ENCODE measurements at places on chromosomes 7 and 10.

DNA sequence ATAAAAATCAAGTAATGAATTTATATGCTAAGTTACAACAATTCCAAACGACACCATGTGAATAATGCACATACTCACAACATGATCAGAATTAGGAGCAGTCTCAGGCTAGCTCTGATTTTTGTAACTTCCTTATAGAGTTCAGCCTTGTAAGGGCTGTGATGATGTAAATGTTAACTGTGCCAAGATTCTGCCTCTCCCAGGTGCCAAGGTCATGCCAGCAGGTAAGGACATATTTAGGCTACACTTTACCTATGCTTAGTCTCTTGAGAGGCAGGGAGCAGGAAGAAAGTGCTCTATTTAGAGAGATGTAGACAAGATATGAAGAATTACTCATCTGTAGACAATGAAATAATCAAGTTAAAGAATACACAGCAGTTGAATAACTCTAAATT, 53.6 kb upstream of the AGR3 start:
- peak; percentile 23 for DNase-seq

DNA sequence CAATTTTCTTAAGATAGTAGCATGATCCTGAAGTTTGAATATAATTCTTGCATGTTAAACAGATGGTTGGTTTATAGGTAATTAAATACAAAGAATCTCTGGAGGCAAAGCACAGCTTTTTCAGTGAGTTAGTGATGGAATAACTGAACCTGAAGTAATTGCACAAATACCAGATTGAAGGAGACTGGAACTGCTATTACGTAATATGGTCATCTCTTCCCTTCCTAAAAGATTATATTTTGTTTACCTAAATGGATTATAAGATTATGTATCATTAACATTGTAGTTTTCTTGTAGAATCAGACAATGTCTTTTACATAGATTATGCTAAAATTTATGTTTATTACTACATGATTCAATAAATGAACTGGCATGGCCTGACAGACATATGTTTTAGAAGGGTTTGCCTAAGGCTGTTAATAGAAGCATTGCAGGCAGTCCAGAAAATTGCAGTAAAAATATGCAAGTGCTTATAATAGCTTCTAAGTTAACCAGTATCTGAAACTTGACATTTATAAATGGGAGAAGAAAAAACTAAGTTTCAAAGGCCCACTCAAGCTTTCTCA, 35.8 kb upstream of the GPR37 start:
- DNase-seq: no peak

- no peak for DNase-seq
Observed at GRCh38 chr10:123766012-123766411, 99.9 kb downstream of the GPR26 start.

- DNase-seq: no peak
Observed at GRCh38 chr7:125934539-125934938, 1004.9 kb upstream of the POT1 start.

DNA sequence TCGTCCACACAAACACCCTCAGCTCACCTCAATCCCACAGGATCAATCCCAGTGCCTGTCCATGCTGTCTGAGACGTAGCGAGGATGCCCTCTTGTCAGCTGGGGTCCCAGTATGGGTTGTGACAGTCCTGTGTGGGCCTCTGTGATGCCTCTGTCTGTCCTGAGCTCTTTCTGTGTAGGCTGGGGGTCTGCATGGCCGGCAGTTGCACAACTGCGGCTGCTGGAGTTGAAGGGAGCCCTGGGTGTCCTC, 12.4 kb downstream of the ANTXRL start:
- DNase-seq: no peak

DNA sequence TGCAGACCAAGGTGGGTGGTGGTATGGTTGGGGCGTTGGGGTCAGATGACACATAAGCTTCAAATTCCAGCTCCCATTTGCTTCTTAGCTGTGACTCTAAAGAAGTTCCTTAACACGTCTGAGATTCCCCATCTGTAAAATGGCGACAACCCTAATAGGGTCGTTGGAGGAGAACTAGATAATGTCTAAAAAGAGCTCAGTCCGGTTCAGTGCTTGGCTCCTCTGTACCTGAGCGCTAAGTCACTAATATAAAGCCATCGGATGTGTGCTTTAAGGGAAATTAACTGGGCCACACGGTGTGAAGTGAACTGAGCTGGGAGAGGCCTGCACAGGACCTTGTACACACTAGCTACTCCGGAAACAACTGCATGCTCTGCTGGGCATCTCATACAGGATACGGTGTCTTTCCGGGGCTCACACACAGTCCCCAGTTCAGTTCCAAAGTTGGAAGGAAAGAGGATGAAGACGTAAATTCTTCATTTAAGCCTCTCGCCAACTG, 476 bp upstream of the ZFYVE27 start:
- DNase-seq: no peak

DNA sequence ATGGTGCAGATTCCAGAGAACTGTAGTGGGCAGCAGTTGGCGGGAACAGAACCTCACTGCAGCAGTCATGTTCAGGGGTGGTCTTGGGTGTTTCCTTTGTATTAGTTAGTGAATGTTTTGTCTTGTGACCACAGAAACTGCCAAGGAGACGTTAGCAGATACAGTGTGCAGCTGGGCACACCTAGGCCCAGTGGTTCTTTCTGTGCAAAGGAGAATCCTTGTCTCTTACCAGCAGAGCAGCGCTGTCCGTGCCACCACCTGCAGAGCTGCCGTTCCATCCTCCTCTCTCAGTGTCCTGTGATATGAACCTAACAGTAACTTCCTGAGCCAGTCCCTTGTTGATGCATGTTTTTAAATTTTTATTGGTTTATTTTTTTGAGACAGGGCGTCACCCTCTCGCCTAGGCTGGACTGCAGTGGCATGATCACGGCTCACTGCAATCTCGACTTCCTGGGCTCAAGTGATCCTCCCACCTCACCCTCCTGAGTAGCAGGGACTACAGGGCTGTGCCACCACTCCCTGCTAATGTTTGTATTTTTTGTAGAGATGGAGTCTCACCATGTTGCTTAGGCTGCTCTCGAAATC, 60.6 kb downstream of the WDR37 start:
- DNase-seq: no peak

- no peak for DNase-seq
Observed at GRCh38 chr10:85598646-85599045, 767.9 kb downstream of the GRID1 start.

DNA sequence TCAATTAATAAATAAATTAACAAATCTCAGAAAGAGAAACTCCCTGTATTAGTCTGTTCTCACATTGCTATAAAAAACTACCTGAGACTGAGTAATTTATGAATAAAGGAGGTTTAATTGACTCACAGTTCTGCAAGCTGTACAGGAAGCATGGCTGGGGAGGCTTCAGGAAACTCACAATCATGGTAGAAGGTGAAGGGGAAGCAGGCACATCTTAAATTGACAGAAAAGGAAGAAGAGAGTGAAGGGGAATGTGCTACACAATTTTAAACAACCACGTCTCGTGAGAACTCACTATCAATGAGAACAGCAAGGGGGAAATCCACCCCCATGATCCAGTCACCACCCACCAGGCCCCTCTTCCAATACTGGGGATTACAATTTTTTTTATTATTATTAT, 358.3 kb upstream of the KIAA1217 start:
- DNase-seq: no peak

GRCh38 chr7:99642027-99642426, 25.3 kb downstream of the ZSCAN25 start:
- no peak for DNase-seq

- no peak for DNase-seq
Observed at GRCh38 chr7:129778770-129779601, 167.5 kb downstream of the NRF1 start.

DNA sequence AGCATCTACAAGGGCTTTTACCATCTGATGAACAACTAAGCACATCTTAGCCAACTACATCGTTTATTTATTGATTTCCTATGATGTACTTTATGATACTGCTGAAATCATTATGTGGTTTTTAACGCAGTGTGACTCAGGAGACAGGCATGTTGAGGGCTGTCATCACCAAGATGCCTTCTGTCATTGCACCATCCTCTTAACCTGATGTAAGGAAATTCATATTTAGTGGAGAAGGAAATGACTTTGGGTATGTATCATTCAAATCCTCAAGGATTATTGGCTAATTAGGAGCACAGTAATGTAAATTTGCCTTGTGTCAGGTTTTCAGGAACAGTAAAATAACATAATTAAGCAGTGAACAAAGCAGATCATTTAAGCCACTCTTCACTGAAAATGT, 138.5 kb upstream of the MGMT start:
- DNase-seq: peak; percentile 29

GRCh38 chr10:88676283-88677060, 12.2 kb downstream of the LIPF start:
- DNase-seq: no peak

DNA sequence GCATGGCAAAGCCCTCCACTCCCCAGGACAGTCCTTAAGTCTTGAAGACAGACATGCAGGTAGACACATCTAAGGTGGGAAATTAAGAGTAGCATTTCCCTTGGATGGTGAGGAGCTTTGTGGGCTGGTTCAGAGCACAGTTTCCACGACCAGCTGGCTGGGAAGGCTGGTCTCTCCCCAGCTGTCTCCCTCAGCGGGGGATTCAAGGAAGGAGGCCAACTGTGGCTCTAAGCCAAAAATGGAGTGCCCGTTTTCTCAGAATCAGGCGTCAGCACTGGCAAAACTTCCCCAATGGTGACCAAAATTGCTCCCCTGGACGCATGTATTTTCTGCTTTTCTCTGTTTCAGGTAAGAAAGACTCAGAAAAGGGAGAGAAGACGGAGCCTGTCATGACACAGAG, 230.6 kb upstream of the FZD8 start:
- DNase-seq: no peak

DNA sequence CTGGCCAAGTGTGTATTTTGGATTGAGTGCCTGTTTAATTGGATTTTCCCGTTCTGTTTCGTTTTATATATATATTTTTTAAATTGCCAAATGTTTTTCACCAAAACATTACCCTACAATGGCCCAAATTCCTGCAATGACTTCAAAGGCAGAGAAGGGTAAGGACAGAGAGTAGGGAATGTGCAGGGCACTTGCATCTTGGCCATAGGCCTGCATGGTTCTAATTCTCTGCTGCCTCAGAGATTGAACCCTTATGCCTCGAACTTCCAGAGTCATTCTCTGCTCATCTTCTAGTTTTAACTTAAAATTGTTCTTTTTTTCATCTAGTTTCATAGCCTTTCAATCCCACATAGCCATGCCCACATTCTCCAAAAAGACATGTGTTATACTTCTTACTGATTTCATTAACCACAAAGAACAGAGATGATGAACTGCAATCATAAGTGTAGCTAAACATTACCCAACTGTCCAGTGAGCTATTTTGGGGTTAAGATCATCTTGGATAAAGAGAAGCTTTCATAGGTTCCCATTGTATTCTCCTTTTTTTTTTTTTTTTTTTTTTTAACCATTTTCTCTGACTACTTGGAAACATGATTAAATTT, 177.6 kb downstream of the PLXDC2 start:
- peak; percentile 14 for DNase-seq

Measured in fibroblast of skin of right quadriceps (primary cell).